ENCODE measurements at places on chromosomes 1 and 21. TPM values are rescaled to one million over a fixed set of nuclear protein-coding genes. Genes with fewer than 3 reads are reported as not detected.

Gene TP73
- 5.7 TPM for total RNA-seq

Gene YIPF1
- 16.9 TPM for total RNA-seq

Gene C1orf122
- 33.3 TPM for total RNA-seq

Gene LCE2B
- total RNA-seq: not detected

Gene RAB13
- 7.8 TPM for total RNA-seq

Gene EXO5
- total RNA-seq: 14.2 TPM

Gene ICOSLG
- total RNA-seq: 0.56 TPM

Gene AMY1C
- total RNA-seq: not detected
